ENCODE measurements at places on chromosomes 7 and 10.

- H3K4me3 ChIP-seq: no peak overlapping the region
- peaks cover 3% of the 10 kb centered on the region for H3K27me3 ChIP-seq
- peak; percentile 37 for DNase-seq
- H3K36me3 ChIP-seq: peaks cover 3% of the 10 kb centered on the region
- H3K27ac ChIP-seq: no peak overlapping the region
Measured at GRCh38 chr7:37765872-37766525, 82.4 kb upstream of the NME8 start.

DNA sequence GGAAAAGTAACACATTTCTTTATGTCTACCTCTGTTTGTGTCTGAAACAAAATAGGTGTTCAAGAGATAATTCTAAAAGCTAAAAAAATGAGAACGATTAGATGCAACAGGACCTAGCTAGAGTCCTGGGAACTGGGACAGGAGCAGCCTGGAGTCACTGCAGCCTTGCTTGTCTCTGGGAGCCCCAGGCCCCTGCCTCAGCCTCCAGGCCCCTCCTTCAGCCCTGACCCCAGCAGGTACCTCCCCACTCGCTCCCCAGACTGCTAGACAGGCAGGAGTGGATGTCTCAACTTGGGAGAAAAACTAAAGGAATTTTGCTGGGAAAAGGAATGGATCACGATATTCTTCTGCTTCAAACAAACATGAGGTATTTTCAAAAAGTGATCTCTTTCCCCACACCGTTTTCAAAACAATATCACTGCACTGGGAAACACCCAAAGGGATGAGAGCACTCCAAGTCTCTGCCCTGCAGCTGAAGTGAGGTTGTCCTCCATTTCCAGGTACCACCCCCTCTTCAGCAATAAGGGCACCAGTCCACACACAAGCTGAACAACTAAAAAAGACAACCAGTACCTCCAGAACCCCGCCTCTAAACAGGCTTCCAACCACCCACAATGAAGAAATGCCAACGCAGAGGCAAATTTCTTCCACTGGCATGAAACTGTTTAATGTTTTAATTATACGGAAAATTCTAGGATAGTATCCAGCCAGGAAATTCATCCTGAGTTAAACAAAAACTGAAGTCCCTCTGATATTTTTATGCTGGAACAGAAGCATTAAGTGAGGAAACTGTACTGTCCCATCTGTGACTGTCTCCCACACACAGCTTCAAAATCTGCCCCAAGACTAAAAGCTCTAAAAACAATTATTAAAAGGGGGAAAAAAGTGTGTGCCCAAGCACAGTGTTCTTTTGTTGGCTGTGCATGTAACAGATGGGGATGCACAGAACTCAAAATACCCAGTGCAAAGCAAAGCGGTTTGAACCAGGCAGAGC lies 47.2 kb downstream of the XPNPEP1 start:
- no peaks in the 10 kb centered on the region for H3K27me3 ChIP-seq
- no peak for DNase-seq
- H3K4me1 ChIP-seq: no peaks in the 10 kb centered on the region
- no peak overlapping the region for H3K27ac ChIP-seq
- peaks cover 44% of the 10 kb centered on the region for H3K36me3 ChIP-seq

- peaks cover 11% of the 10 kb centered on the region for H3K27me3 ChIP-seq
- H3K36me3 ChIP-seq: no peaks in the 10 kb centered on the region
- no peak for DNase-seq
- no peak overlapping the region for H3K4me3 ChIP-seq
- H3K4me1 ChIP-seq: peaks cover 11% of the 10 kb centered on the region
Measured at GRCh38 chr7:140595468-140596092, 45.0 kb downstream of the DENND2A start.

GRCh38 chr7:116173051-116174028 lies 37.0 kb upstream of the TES start:
- H3K4me3 ChIP-seq: no peak overlapping the region
- H3K27ac ChIP-seq: no peak overlapping the region
- no peaks in the 10 kb centered on the region for H3K4me1 ChIP-seq
- no peaks in the 10 kb centered on the region for H3K36me3 ChIP-seq

DNA sequence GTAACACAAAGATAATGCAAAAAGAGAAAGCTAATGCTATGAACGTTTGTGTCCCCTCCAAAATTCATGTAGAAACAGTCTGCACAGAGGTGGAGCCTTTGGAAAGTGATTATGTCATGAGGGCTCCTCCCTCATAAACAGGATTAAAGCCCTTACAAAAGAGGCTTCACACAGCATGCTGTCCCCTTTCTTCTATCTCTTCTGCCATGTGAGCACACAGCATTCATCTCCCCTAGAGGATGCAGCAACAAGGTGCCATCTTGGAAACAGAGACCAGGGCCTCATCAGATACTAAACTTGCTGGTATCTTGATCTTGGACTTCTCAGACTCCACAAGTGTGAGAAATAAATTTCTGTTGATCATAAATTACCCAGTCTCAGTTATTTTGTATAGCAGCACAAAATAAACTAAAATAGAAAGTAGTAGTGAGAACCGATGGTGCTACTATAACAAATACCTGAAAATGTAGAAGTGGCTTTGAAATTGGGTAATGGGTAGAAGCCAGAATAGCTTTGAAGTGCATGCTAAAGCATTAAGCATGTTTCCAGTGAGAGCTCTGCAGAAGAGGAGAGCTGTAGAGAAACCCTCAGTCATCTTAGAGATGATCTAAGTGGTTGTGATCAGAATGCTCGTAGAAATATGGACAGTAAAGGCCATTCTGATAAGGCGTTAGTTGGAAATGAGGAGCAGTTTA lies 108.7 kb downstream of the DNAJC1 start:
- no peak overlapping the region for H3K4me3 ChIP-seq
- peaks cover 8% of the 10 kb centered on the region for H3K4me1 ChIP-seq
- H3K36me3 ChIP-seq: peaks cover 40% of the 10 kb centered on the region

- H3K27me3 ChIP-seq: no peaks in the 10 kb centered on the region
- no peak overlapping the region for H3K27ac ChIP-seq
Measured at GRCh38 chr7:1815051-1815481, 145.0 kb downstream of the ELFN1 start.

GRCh38 chr7:93382362-93382761 lies 150.2 kb downstream of the VPS50 start:
- H3K27ac ChIP-seq: no peak overlapping the region
- no peak for DNase-seq
- H3K27me3 ChIP-seq: peaks cover 10% of the 10 kb centered on the region
- H3K36me3 ChIP-seq: no peaks in the 10 kb centered on the region
- H3K4me1 ChIP-seq: no peaks in the 10 kb centered on the region

DNA sequence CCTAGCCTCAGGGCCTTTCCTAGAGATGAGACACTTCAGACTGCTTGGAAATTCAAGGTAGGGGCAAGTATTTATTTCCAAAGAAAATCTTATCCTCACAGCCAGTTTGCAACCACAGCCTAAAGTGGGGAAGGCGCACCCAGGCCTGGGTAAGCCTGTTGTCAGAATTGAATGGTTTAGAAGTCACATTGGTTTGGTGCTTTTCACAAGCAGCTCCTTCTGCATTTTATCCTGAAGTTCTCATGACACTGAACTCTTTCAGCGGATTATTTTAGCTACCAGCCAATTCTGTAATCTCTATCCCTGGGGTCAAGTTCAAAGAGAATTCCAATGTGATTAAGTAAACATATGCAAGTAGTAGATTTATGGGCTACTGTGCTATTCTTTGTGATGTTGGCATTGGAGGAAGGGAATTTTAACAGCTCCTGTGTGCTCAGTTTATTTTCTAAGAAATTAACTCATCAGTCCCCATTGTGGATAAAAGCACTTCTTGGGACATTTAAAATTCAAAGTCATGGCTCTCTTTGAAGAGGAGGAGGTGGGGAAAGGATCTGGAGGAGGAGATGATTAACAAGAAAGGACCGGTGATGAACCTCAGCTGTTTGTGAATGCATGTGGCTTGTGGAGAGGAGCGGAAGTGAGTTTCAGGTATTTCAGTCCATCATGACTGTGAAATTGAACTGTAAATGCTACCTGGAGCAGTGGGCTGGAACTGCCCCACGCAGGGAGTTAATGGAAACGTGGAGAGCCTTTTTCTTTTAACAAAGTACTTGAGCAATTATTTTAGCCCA lies 90.2 kb upstream of the CACUL1 start:
- H3K27ac ChIP-seq: no peak overlapping the region
- DNase-seq: no peak
- H3K4me1 ChIP-seq: peaks cover 10% of the 10 kb centered on the region
- no peak overlapping the region for H3K4me3 ChIP-seq

GRCh38 chr7:27128034-27128433 lies 2.5 kb downstream of the HOXA4 start:
- H3K36me3 ChIP-seq: peaks cover 3% of the 10 kb centered on the region
- no peak overlapping the region for H3K4me3 ChIP-seq
- no peak for DNase-seq
- no peak overlapping the region for H3K27ac ChIP-seq
- H3K27me3 ChIP-seq: peaks cover 23% of the 10 kb centered on the region
- H3K4me1 ChIP-seq: no peaks in the 10 kb centered on the region

- no peak overlapping the region for H3K4me3 ChIP-seq
- no peaks in the 10 kb centered on the region for H3K27me3 ChIP-seq
- DNase-seq: no peak
- no peaks in the 10 kb centered on the region for H3K36me3 ChIP-seq
- H3K4me1 ChIP-seq: no peaks in the 10 kb centered on the region
Measured at GRCh38 chr7:32602470-32602869, 107.2 kb downstream of the AVL9 start.

DNA sequence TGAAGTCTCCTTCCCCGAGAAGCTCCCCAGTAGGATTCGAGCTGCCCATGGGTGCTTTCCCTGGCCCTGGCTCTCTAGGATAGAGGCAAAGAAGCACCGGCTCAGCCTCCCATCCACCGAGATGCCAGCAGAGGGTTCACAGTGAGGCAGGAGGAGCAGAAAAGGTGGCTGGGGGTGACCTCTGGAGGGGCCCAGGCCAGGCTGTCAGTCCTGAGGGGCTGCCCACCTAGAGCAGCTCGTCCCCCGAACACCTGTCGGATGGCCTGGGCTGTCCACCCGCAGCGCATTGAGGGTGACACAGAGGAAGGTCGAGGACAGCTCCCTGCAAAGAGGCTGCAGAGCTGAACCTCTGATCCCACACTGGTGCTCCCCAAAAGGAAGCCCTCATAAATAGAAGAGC lies 167.2 kb upstream of the PPP2R2D start:
- no peak for DNase-seq
- H3K4me1 ChIP-seq: no peaks in the 10 kb centered on the region
- H3K36me3 ChIP-seq: no peaks in the 10 kb centered on the region
- no peak overlapping the region for H3K4me3 ChIP-seq

DNA sequence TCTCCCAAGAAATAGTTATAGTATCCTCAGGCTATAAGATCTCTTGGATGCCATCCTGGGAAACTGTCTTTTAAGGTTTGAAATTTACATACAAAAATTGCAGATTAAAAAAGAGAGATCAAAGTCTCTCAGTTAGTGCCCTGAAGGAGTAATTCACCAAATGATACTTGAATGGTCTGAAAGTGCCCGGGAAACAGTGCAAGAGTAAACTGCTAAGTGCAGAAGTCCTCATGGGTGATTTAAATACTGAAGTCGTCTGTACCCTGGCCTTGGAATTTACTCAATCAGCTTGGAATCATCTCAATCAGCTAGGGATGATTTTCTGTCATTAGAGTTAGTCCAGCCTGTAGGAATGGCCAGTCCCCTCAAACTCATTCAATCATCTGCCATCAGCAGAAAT lies 155.3 kb downstream of the GLI3 start:
- H3K4me3 ChIP-seq: no peak overlapping the region
- no peaks in the 10 kb centered on the region for H3K4me1 ChIP-seq

- no peak for DNase-seq
- no peaks in the 10 kb centered on the region for H3K36me3 ChIP-seq
- no peak overlapping the region for H3K4me3 ChIP-seq
- no peaks in the 10 kb centered on the region for H3K4me1 ChIP-seq
Measured at GRCh38 chr7:159097661-159098423, 46.8 kb downstream of the VIPR2 start.

- no peak overlapping the region for H3K4me3 ChIP-seq
- H3K4me1 ChIP-seq: peaks cover 22% of the 10 kb centered on the region
- no peak overlapping the region for H3K27ac ChIP-seq
- H3K36me3 ChIP-seq: no peaks in the 10 kb centered on the region
- DNase-seq: no peak
- H3K27me3 ChIP-seq: no peaks in the 10 kb centered on the region
Measured at GRCh38 chr7:108285003-108285368, 154.8 kb upstream of the LAMB4 start.

DNA sequence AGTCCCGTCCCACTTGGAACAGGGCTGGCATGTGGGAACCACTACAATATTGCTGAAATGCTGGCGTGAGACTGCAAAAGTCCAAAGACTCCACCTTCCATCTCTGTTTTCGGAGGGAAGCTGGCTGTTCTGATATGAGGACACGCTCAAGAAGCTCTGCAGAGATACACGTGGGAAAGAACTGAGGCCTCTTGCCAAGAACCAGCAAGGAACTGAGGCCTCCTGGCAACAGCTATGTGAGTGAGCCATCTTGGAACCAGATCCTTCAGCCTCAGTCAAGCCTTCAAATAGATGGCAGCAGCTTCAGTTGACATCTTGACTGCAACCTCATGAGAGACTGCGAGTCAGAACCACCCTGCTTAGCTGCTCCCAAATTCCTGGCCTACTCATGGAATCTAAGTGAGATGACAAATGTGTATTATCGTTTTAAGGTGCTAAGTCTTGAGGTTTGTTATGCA lies 30.8 kb downstream of the SGMS1 start:
- H3K4me1 ChIP-seq: peaks cover 13% of the 10 kb centered on the region
- H3K4me3 ChIP-seq: no peak overlapping the region
- H3K36me3 ChIP-seq: peaks cover 16% of the 10 kb centered on the region
- H3K27me3 ChIP-seq: no peaks in the 10 kb centered on the region

- no peak overlapping the region for H3K27ac ChIP-seq
- DNase-seq: no peak
- H3K4me1 ChIP-seq: no peaks in the 10 kb centered on the region
- peaks cover 12% of the 10 kb centered on the region for H3K27me3 ChIP-seq
- no peak overlapping the region for H3K4me3 ChIP-seq
- no peaks in the 10 kb centered on the region for H3K36me3 ChIP-seq
Measured at GRCh38 chr10:86090807-86091206, 275.8 kb downstream of the GRID1 start.

DNA sequence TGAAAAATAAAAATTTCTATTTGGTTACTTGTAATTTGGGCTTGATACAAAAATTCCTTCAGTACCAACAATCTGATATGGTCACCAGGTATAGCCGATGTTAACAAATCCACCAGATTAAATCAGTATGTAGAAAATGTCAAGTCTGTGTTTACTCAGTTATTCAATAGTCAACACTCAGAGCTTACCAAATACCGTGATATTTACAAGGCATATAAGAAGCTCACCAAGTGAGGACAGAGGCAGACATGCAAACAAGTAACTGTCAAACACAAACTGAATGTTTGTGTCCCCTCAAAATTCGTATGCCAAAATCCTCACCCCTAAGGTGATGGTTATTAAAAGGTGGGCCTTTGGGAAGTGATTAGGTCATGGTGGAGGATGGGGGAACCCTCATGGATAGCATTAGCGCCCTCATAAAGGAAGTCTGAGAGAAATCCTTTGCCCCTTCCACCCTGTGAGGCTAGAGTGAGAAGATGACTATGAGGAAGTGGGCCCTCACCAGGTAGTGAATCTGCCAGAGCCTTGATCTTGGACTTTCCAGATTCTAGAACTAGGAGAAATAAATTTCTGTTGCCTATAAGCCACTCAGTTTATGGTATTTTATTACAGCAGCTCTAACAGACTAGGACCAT lies 63.1 kb downstream of the TES start:
- no peak overlapping the region for H3K27ac ChIP-seq
- no peaks in the 10 kb centered on the region for H3K36me3 ChIP-seq
- H3K27me3 ChIP-seq: peaks cover 29% of the 10 kb centered on the region
- H3K4me3 ChIP-seq: no peak overlapping the region
- DNase-seq: no peak
- H3K4me1 ChIP-seq: no peaks in the 10 kb centered on the region
